ENCODE measurements at places on chromosomes 12 and 14.
A peak's percentile ranks its signal among the peaks of the same experiment; 100 is the strongest.

DNA sequence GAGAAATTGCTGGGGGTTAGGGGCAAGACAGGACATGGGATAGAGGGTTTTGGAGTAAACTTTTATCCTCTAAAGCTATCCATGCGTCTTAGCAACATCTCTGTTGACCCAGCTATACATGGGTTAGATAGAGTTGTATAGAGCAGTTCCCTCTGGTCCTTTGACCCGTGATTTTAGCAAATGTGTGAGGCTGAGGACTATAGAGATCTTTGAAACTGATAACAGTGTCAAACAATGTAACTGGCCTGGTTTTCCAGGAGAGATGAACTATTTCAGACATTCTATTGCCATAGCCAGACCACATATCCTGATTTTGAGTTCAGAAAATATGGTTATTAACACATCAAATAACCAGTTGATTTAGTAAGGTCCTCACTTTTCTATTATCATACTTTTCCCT, 60.4 kb downstream of the B4GALNT3 start:
- no peak for DNase-seq

DNA sequence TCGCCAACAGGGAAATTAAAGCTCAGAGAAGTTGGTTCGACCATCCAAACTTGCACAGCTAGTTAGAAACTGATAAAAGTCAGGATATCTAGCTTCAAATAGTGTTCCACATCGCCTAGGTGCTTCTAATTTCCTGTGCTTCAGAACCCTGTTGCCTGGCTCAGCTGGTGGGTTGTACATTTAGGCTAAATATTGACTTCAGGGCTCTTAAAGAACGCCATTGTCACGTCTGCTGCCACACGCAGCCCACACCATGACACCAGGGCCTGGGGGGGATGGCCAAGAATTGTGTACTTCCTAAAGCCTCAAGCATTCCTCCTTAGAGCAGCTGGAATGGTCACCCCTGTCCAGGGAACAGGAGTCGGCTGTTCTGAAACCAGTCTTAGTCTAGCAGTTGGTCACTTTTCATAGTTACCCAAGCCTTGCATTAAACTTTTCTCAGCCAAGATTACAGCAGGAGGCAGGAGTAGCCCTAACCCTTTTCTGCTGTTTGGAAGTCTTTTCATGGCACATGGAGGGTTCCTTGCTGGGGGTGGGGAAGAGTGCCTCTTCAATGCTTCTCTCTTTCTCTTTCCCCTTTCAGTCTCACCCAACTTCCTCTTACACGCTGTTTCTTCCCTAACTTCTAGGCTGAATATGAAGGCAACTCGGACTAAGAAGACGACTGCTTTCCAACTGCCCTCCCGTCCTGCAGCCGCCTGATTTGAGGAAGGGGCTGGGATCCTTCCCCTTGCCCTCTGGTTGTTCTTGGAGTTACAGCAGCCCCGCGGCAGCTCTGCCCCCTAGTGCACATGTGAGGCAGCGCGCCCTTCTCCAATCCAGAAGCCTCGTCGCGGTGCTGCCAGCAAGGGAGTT, 17.1 kb downstream of the FOS start:
- peak; percentile 69 for DNase-seq

DNA sequence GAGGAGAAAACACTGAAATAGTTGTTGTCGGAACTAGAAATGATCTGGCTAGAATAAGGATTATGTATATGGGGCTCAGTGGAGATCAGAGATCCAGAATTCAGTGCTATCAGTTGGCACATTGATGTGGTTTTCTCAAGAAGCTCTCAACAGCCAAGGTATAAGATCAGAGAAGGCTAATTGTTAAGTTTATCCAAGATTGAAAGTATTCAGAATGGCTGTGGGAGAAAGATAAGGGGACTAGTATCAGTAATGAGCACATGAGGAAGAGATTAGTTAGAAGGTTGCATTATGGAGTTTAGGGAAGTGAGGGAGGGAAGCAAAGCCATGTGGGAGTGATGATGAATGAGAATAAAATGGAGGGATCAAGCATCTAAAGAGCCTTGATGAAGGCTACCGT, 128.1 kb upstream of the MIS18BP1 start:
- no peak for DNase-seq

DNA sequence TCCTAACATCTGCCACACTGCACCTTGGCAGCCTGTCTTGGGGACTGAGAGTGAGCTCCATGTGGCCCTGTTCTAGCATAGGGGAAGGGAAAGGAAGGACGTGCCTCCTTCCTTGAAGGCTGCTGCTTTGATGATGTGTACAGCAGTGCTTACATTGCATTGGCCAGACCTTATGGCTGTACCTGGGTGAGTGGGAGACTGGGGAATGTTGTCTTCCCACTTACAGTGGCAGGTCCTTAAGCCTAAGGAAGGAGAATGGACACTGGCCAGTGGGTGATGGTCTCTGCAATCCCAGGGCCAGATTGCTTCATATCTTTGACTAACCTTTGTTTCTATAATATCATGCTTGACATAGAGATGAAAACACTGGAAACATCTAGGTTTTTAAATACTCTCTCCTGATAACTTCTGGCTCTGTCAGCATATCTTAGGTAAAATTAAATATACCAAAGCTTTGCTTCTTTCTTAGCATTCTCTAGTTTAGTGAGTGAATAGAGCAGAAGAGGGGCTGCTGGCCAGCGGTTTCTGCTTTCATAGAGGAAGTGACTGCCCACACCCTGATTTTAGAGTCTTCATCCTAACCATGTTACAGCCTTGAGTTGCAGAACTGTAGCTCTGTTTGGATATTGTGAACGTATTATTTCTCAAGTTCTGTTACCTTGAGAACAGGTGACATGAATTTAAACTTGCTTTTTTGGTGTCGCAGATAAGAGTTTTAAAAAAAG, 27.2 kb downstream of the KLC1 start:
- DNase-seq: no peak

DNA sequence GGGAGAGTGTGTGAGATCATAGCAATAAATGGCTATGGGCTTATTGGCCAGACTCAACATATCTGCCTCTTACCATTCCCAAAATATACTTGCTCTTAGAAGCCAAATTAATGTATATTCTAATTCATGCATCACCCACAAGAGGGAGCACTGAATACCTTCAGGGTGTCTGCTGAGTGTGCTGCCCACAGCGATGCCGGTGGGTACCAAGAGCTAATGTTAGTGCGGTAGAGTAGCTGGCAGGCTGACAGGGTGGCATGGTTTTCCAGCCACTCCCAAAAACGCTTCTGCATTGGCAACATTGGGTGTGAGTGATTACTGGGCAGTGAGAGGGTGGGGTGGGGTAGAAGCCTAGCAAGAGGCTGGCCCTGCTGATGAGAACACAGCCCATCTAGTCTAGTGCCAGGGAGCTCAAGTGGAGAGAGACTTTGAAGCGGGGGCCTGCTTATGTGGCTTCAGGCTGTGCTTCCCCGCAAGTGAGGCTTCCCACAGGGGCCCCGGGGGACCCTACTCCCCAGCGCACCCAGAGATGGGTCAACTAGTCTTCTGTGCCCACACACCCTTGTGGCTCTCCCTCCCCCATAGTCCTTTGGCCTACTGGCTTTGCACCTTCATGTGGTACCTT, 9.2 kb upstream of the PLEKHD1 start:
- no peak for DNase-seq

- no peak for DNase-seq
Measured at GRCh38 chr12:55039395-55040354, 19.9 kb downstream of the NEUROD4 start.

DNA sequence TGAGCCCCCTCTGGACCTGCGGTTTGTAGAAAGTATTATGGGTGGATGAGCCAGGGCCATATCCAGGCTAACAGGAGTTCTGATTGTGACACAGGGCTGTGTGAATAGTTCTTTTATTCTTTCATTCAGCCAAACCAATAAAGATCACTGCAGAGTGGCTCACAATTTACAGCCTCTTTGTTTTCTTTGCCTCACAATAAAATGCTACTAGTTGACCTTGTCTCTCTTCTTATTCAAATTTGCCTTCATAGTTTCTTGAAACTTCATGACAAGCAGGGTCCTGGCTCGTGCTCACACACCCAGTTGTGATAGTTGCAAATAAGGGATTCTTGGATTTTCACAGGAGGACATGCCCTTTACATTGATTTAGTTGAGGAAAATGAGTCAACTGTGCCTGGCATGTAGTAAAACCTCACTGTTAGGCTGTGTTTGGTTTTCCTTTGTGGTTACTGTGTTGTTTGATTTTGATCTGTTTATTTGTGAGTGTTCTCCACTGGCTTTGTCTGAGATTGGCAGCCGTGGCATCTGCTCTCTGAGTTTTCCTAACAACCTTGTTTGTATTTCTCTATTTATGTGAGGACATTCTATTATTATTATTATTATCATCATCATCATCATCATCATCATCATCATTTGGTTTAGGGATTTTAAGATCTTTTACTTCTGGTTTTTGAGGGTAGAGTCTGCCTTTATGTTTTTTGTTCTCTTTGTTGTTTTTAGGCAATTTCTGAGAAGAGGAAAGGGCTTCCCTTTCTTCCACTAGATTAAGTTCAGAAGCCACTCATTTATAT, 2.7 kb upstream of the KRT6B start:
- no peak for DNase-seq

- no peak for DNase-seq
Measured at GRCh38 chr12:96302687-96303310, 97.4 kb downstream of the CDK17 start.

GRCh38 chr12:58131986-58132755, 190.8 kb downstream of the ATP23 start:
- DNase-seq: no peak

GRCh38 chr14:83556746-83557453, 1973.0 kb upstream of the FLRT2 start:
- no peak for DNase-seq

DNA sequence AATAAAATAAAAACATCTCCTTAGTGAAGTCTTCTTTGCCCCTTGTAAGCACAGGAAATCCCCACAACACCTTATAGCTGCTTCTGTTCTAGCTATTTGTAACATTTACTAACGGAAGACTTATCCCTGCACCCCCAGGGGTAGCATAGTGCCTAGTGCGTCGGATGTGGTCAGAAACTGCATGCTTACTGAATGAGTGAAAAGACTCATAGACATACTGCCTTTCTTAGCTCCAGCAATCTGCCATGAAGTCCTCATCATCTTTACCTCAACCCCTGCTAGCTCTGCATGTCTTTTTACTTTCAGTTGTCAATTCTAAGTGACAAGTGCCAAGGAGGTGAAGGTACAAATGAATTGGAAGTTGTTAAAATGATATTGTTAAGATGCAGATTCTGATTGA, 12.9 kb downstream of the RIOX1 start:
- DNase-seq: no peak

GRCh38 chr12:54286042-54287030, 5.8 kb downstream of the HNRNPA1 start:
- DNase-seq: no peak

GRCh38 chr12:120870415-120870814, 33.7 kb downstream of the SPPL3 start:
- no peak for DNase-seq

- no peak for DNase-seq
Measured at GRCh38 chr12:82838131-82838551, 151.4 kb downstream of the TMTC2 start.

DNA sequence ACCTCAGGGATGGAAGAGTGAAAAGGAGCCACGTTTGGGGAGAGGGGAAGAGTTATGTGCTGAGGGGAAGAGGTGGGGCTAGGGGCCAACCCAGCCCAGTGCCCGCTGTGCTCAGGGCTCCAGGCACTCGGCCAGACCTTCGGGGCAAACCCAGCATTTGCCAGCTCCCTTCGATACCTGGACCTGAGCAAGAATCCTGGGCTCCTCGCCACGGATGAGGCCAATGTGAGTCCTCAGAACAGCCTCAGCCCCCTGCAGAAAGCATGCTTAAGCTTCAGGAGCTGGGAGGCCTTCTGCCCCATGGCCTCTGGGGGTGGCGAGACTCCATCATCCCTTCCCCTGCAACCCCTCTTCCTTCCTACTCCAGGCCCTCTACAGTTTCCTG, 5.0 kb downstream of the CARMIL3 start:
- no peak for DNase-seq

- DNase-seq: peak; percentile 43
Measured at GRCh38 chr12:55736780-55737580, 5.9 kb upstream of the GDF11 start.

DNA sequence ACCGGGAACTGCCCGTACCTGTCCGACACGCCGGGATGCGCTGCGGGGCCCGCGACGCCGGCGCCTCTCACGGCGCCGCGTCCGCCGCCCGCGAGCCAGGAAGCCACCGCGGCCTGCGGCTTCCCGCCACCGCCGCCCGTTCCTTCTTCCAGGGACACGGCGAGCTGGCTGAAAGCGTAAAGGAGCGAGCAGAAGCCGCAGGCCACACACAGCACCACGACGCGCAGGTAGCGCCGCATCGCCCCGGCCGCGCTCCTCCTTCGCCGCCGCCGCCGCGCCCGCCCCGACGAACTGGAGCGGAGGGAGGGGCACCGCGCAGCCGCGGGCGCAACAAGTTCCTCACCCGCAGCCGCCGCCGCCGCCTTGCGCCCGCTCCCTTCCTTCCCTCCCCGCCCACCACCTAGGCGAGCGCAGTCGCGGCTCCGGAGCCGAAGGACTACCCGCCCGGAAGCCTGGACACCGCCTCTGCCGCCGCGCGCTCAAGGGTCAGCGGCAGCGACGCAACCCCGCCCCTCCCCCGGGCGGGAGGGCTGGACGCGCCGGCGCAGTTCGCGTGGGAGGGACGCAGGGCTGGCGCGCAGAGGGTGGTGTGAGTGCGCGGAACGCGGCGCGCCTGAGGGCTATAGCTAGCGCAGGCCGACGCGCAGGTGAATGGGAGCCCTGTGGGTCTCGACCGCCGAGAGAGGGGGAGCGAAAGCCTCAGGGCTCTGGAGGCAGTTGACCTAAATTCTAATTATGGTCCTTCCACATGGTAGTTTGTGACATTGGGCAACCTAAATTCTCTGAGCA, at the start of gene GXYLT1:
Gene GXYLT1, minus strand, starts transcription at position 467 of the 789 bp plus-strand sequence. Its CDS starts 228 bp downstream, at position 239.
- peak; percentile 57 for DNase-seq

GRCh38 chr14:101135796-101136742, 232.5 kb upstream of the RTL1 start:
- no peak for DNase-seq

- DNase-seq: no peak
Measured at GRCh38 chr12:103634732-103635131, 47.7 kb downstream of the STAB2 start.

- DNase-seq: no peak
Measured at GRCh38 chr12:16294376-16294956, 17.0 kb upstream of the SLC15A5 start.

DNA sequence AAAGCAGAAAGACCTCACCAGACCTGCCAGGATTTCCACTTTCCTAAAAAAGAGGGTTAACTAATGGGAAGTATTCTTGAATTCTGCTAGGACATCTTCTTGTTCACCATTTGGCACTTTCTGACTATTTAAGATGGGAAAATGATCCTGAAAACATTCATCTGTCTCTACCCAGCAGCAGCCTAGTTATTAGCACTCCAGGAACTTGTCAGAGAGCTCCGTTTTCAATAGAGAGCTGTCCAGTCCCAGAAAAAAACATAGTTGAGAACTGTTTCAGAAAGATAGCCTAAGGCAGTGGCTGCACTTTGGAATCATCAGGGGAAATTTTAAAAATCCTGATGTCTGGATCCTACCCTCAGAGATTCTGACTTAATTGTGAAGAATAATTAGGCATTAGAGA, 22.1 kb upstream of the CEP83 start:
- DNase-seq: no peak

DNA sequence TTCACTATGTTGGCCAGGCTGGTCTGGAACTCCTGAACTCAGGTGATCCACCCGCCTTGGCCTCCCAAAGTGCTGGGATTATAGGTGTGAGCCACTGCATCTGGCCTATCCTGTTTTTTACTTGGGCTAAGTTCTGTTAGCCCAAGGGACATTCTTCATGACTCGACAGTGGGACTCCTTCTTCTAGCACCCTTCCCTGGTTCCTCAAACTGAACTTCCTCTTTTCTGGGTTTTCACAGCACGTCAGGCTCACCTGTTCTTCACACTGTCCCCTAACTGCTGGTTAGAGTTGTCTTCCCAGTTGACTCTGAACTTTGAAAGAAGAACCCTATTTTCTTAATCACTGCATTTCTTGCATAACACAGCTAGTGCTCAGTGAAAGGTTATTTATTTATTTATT, 22.5 kb downstream of the CABP1 start:
- DNase-seq: no peak

Data from stimulated activated CD4-positive, alpha-beta T cell treated with anti-CD3 and anti-CD28 coated beads, TNF-alpha, amount 100 ng/mL, for 1 hour (primary cell).